A549 treated with RU486 at 1 μM for 4 hours (cell line): ENCODE measurements at places on chromosomes 13 and 19. TPM values are rescaled to one million over a fixed set of nuclear protein-coding genes. Genes with fewer than 3 reads are reported as not detected.

The SPIB gene
- 0.11 to 0.52 TPM (median 0.23 TPM) in 4 of 5 replicates, not detected in the other for total RNA-seq

The DCLK1 gene
- 0.59 to 1.1 TPM (median 1.0 TPM) in 5 replicates for total RNA-seq

The EBI3 gene
- total RNA-seq = 1.7 to 4.1 TPM (median 3.1 TPM) in 5 replicates

The CDC34 gene
- total RNA-seq = 59.4 to 109 TPM (median 103 TPM) in 5 replicates

The GPC6 gene
- 3.3 to 6.1 TPM (median 5.1 TPM) in 5 replicates for total RNA-seq

The ATP8A2 gene
- total RNA-seq = 0.08 TPM in 1 of 5 replicates, not detected in the others

The TNFRSF19 gene
- total RNA-seq = 1.5 to 3.8 TPM (median 3.1 TPM) in 5 replicates

The IGSF23 gene
- 0.30 to 0.63 TPM (median 0.48 TPM) in 5 replicates for total RNA-seq

The KIRREL2 gene
- 0.53 to 0.73 TPM (median 0.57 TPM) in 5 replicates for total RNA-seq

The PLEKHF1 gene
- 6.9 to 11.3 TPM (median 9.5 TPM) in 5 replicates for total RNA-seq

The GPR183 gene
- not detected in 5 replicates for total RNA-seq

The AP1M2 gene
- 28.1 to 60.3 TPM (median 41.5 TPM) in 5 replicates for total RNA-seq

The ERICH4 gene
- 0.10 TPM in 1 of 5 replicates, not detected in the others for total RNA-seq

The SYNGR4 gene
- total RNA-seq = 1.9 to 4.4 TPM (median 3.1 TPM) in 5 replicates

The ZNF570 gene
- 2.2 to 4.8 TPM (median 3.1 TPM) in 5 replicates for total RNA-seq

The CRX gene
- total RNA-seq = not detected in 5 replicates

The GDF15 gene
- total RNA-seq = 30.3 to 66.7 TPM (median 56.0 TPM) in 5 replicates

The TNFSF13B gene
- total RNA-seq = 0.03 to 0.19 TPM (median 0.10 TPM) in 3 of 5 replicates, not detected in the others

The ATP4B gene
- total RNA-seq = not detected in 5 replicates

The SGTA gene
- total RNA-seq = 57.9 to 80.1 TPM (median 74.5 TPM) in 5 replicates

The CACNG6 gene
- total RNA-seq = 10.5 to 14.4 TPM (median 12.1 TPM) in 5 replicates

The NBEA gene
- total RNA-seq = 1.2 to 2.5 TPM (median 2.0 TPM) in 5 replicates

The CCDC70 gene
- total RNA-seq = 0.14 TPM in 1 of 5 replicates, not detected in the others

The HS6ST3 gene
- not detected in 5 replicates for total RNA-seq

The LONP1 gene
- 44.8 to 62.0 TPM (median 59.6 TPM) in 5 replicates for total RNA-seq

The LRRC25 gene
- not detected in 5 replicates for total RNA-seq

The CFAP97D2 gene
- total RNA-seq = not detected in 5 replicates

The IL17D gene
- total RNA-seq = 0.96 to 1.5 TPM (median 1.4 TPM) in 5 replicates

The MCEMP1 gene
- not detected in 5 replicates for total RNA-seq

The FCGBP gene
- 0.45 to 1.3 TPM (median 0.84 TPM) in 5 replicates for total RNA-seq

The ARRDC5 gene
- total RNA-seq = not detected in 5 replicates

The SRRM5 gene
- 0.67 to 1.0 TPM (median 0.78 TPM) in 5 replicates for total RNA-seq

The CYP4F11 gene
- total RNA-seq = 5.7 to 8.0 TPM (median 6.7 TPM) in 5 replicates

The C19orf85 gene
- total RNA-seq = not detected in 5 replicates

The SETDB2 gene
- total RNA-seq = 1.3 to 2.2 TPM (median 2.0 TPM) in 5 replicates

The PLIN5 gene
- total RNA-seq = 0.06 to 0.22 TPM (median 0.09 TPM) in 3 of 5 replicates, not detected in the others

The HOMER3 gene
- 24.7 to 34.5 TPM (median 30.0 TPM) in 5 replicates for total RNA-seq

The ALKBH6 gene
- total RNA-seq = 25.3 to 29.7 TPM (median 26.5 TPM) in 5 replicates

The GTF3A gene
- 93.3 to 103 TPM (median 100 TPM) in 5 replicates for total RNA-seq

The RXFP2 gene
- total RNA-seq = not detected in 5 replicates

The RPS19 gene
- 8,596 to 10,712 TPM (median 9,242 TPM) in 5 replicates for total RNA-seq

The SIGLEC5 gene
- total RNA-seq = 0.08 TPM in 1 of 5 replicates, not detected in the others

The PSG11 gene
- total RNA-seq = 0.15 to 0.46 TPM in 2 of 5 replicates, not detected in the others

The PSG3 gene
- 0.16 to 0.18 TPM in 2 of 5 replicates, not detected in the others for total RNA-seq

The KCNN1 gene
- total RNA-seq = 0.38 to 0.98 TPM (median 0.47 TPM) in 5 replicates

The BBC3 gene
- total RNA-seq = 19.6 to 36.3 TPM (median 29.0 TPM) in 5 replicates

The CABP5 gene
- total RNA-seq = not detected in 5 replicates

The RASIP1 gene
- 0.29 to 0.75 TPM (median 0.46 TPM) in 5 replicates for total RNA-seq

The SLC25A41 gene
- total RNA-seq = 0.06 to 0.24 TPM (median 0.16 TPM) in 3 of 5 replicates, not detected in the others

The ATP7B gene
- 1.1 to 2.6 TPM (median 2.4 TPM) in 5 replicates for total RNA-seq

The SAFB gene
- total RNA-seq = 53.9 to 60.1 TPM (median 57.1 TPM) in 5 replicates

The TLE6 gene
- 3.1 to 6.1 TPM (median 5.5 TPM) in 5 replicates for total RNA-seq

The NPAS1 gene
- total RNA-seq = 4.0 to 7.4 TPM (median 6.4 TPM) in 5 replicates

The ZNF626 gene
- total RNA-seq = not detected in 5 replicates

The LILRA6 gene
- not detected in 5 replicates for total RNA-seq

The SWSAP1 gene
- 1.7 to 3.4 TPM (median 2.2 TPM) in 5 replicates for total RNA-seq

The LGALS14 gene
- not detected in 5 replicates for total RNA-seq

The IRF3 gene
- total RNA-seq = 83.2 to 108 TPM (median 101 TPM) in 5 replicates
